CD4-positive, alpha-beta T cell treated with Interleukin-21 for 1 hour (primary cell): ENCODE measurements at places on chromosomes 11 and 22.

GRCh38 chr11:16815047-16815767 is 76.8 kb downstream of the C11orf58 start:
- no peak for DNase-seq

GRCh38 chr11:5736396-5736795 is at the start of gene OR56B1:
Gene OR56B1 (plus strand): TSS chr11:5736448. CDS start chr11:5736517, 69 bp downstream.
- no peak for DNase-seq

GRCh38 chr11:68552542-68552941 is 92.0 kb downstream of the PPP6R3 start:
- DNase-seq, result no peak

- no peak for DNase-seq
Measured at GRCh38 chr11:121524233-121524631, 71.5 kb upstream of the SORL1-AS1 start.

- no peak for DNase-seq
Measured at GRCh38 chr11:2205981-2206690, 34.5 kb upstream of the TH start.

DNA sequence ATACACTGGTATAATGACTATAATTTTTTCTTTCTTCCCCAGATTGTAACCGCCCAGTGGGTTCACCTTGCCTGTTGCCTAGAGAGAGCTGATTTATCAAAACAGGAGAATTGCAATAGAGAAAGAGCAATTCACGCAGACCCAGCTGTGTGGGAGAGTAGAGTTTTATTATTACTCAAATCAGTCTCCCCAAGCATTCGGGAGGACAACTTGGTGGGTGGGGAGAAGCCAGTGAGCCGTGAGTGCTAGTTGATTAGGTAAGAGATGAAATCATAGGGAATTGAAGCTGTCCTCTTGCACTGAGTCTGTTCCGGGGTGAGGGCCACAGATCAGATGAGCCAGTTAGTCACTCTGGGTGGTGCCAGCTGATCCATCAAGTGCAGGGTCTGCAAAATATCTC is 73.2 kb downstream of the SLC35F2 start:
- no peak for DNase-seq

- no peak for DNase-seq
Measured at GRCh38 chr22:42385696-42386095, 46.5 kb downstream of the NFAM1 start.

DNA sequence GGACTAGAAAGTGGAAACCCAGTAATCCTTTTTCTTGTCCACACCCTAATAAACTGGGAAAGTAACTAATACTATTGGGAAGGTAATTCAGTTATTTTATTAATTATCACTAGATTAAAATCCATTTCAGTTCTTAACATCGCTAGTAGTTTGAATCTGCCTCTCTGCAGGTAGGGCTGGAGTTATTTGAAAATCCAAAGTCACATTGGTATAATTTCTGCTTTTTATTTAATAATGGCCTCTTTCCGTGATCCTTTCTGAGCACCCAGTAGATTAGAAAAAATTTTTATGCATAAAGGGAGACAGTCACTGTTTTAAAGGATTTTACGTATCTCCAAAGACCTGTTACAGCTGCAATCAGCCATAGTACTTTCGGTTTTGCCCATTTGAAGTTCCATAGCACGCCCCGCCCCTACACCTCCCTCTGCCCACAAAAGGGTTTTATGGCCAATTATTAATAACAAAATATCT is 605 bp upstream of the COPB1 start:
- DNase-seq, result peak; percentile 68

GRCh38 chr11:102530558-102530957 is at the start of gene MMP7:
Gene MMP7 (minus strand): TSS chr11:102530747. CDS start chr11:102530700, 47 bp downstream.
- no peak for DNase-seq

DNA sequence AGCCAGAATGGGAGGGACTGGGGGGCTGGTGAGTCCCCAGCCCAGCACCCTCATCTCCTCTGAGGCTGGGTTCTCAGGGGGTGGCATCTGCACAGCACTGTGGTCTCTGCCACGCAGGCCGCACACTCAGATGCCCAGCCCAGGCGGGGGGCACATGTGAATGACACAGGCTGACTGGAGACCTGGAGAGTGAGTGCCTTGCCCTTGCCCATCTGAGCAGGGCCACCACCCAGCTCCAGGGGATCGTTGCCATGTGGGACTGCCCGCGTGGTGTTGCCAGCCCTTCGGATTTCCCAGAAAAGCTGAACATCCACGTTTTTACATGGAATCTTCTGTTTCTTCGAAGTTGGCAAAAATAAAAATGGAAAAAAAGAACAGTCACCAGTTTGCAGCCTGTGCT is 18.9 kb downstream of the PRDM11 start:
- no peak for DNase-seq

DNA sequence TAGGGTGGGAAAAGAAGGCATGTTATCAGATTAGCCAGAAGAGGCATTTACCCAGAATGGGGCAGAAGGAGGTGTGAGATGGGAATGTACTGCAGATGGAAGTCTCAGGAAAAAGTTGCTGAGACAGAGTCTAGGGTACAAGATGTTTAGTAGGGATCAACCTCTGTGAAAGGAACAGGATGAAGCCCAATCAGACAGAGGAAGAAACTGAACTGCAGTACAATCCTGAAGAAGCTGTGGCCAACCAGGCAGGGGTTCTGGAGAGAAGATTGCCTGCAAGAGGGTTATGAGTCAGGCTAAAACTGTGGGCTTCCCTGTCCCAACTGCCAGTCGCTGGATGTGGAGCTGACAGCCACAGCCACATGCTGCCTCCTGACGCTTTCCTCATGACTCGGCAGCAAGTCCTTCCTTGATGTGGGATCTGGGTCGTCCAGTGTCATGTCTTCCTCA is 64.0 kb downstream of the CWC15 start:
- no peak for DNase-seq

- no peak for DNase-seq
Measured at GRCh38 chr11:30879322-30880005, 293.3 kb upstream of the MPPED2 start.

DNA sequence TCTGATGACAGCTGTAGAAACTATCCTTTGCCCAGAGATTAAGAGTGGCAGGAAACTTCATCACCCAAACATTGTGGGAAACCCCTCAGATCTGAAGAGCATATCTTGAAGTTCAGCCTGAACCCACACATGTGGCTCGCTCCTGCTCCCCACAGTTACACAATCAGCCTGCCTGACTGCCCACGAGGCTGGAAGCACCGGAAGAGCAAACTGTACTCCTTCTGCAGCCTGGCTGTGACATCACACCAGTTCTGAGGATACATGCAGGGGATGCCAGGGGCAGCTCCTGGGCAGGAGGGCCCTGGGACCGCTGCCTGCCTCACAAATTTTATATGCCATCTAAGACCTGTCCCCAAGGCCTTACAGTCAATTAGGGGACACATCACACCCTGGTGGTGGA is 444.4 kb downstream of the BUD13 start:
- no peak for DNase-seq

- no peak for DNase-seq
Measured at GRCh38 chr11:3166268-3167142, 1.4 kb upstream of the OSBPL5 start.

GRCh38 chr22:41781507-41781906 is 19.0 kb upstream of the CCDC134 start:
- no peak for DNase-seq

DNA sequence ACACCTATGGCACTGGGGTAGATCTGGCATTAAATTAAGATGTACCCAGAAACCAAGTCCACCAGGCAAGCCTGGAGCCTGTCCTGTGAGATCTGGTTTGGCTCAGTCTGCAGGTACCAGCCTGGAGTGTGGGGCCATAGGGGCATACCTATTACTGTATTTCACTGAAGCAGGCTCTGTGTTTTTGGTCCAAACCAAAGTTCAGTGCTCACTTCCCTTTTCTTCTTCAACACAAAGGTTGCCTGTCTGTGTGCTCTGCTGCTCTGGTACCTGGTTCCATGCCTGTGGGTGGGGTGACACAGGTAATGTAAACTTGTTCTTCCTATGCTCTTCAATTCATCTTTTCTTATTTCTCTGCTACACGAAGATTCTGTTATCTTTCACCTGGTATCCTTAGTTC is 19.8 kb upstream of the GLYATL2 start:
- no peak for DNase-seq

DNA sequence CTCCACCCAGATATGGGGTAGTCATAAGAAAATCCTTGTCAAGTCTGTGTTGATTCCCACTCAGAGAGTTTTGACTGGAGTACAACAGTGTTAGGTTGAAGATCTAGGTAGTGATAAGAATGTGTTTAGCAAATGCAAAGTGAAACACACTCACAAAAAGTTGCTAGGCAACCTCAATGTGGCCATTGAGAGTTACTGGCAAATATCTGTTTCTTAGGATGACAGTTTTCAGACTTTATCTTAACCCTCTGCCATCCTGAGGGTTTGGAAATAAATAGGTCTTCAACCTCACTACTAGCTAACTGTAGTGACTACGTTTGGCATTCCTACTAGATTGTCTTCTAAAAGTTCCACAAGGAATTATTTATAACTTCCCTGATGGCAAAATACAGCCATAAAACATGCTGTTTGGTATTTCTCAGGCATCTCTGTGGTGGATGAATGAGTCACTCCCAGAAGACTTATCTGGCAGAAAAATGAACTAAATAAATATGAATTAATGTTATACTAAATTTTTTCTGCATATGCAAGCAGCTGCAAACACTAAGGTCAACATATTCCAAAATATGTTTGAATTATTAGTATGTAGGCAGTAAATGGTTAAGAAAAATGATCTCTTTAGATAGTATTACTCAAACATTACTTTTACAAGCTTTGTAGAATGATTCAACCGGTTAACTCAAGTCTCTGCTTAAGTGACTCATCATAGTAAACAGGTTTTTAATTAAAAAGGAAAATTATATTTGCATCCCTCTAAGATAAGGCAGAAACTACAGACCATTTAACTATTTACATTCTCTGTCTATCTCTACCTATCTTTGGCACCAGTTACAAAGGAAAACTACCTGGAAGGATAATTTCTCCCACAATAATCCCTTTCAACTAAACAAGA is 17.1 kb upstream of the SYTL2 start:
- DNase-seq, result peak; percentile 74

DNA sequence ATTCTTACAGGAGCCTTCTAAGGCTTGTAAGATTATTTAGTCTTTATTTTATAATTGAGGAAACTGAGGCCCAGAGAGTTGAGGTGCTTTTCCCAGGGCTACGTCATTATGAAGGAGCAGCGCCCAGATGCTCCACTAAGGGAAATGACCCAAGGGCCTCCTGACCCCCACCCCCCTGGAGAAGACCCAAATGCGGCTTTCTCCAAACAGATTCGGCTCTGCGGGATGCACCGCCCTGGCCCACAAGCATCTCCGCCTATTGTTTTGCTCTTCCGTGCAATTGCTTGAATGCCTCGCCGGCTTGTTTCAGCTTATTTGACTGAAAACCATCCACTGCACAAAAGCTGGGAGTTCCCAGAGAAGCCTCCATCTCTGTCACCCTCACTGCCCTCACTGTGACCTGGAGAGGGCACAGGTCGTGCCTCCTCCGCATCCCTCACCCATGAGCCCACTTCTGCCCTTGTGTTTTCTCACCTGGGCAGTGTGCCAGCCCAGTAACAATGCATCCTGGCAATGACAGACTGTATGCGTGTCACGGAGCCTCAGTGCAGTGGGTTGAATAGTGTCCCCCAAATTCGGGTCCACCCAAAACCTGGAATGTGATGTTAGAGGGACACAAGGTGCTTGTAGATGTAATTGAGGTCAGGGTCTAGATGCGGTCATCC is 790.2 kb downstream of the TBC1D22A start:
- no peak for DNase-seq

GRCh38 chr11:83292709-83293456 is 6.7 kb upstream of the CCDC90B start:
- DNase-seq, result peak; percentile 36

GRCh38 chr11:76706667-76707066 is 36.1 kb upstream of the LRRC32 start:
- no peak for DNase-seq

DNA sequence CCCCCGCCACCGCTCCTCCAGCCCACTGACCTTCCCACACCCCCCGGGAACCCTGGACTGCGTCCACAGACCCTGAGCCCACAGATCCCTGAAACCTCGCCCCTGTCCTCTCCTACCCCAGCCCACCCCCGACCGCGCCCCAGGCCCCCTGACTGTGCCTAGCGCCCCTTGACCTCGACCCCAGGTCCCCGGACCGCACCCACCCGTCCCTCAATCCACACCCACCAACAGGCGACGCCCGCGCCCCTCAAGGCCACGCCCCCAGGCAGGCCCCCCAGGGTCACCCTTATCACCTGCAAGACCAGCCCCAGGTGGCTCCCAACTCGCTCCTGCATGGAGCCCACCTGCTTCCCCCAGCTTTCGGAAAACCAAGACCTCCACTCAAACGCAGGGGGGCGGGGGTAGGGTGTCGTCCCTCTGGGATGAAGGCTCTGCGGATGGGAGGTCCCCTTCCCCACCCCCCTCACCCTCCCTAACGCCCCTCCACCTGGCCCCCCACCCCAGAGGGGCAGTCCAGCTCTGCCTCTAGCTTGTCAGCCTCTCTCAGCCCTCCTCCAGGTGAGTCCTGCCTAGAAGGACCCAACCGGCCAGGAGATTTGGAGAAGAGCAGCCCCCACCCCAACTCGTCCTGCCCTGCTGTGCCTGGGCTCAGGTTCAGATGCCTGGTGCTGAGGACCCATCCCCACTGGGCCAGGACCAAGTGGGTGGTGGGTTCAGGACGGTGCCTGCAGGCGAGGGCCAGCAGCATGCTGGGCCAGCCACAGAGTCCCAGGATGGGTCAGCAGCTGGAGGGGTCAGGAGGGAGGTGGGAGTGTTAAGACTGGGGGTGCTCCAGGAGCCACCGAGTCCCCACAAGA is 3.1 kb upstream of the IL17REL start:
- no peak for DNase-seq

DNA sequence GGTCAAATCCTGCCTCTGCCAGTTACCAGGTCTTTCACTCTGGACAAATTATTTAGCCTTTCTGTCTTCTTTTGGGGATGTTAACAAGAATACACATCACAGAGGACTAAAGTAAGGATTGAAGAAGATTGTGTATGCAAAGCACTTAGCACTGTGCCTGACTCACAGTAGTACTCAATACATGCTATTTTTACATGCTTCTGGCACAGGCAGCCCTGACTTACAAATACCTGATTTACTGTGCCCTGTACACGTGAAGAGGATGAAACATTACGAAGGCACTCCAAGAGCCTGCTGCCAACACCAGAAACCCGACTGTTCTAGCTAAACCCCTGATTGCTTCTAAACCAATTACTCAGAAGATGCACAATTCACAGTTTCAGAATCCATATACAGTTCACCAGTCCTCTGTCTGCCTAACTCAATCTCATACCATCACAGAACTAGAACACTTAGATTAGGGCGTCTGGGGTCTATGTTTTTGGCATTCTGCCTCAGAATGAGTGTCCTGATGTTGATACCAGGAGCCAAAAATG is 300.9 kb upstream of the DDI1 start:
- DNase-seq, result no peak
